CD4-positive, CD25-positive, alpha-beta regulatory T cell (primary cell): ENCODE measurements at places on chromosomes 7 and 10.
A peak's percentile ranks its signal among the peaks of the same experiment; 100 is the strongest.

DNA sequence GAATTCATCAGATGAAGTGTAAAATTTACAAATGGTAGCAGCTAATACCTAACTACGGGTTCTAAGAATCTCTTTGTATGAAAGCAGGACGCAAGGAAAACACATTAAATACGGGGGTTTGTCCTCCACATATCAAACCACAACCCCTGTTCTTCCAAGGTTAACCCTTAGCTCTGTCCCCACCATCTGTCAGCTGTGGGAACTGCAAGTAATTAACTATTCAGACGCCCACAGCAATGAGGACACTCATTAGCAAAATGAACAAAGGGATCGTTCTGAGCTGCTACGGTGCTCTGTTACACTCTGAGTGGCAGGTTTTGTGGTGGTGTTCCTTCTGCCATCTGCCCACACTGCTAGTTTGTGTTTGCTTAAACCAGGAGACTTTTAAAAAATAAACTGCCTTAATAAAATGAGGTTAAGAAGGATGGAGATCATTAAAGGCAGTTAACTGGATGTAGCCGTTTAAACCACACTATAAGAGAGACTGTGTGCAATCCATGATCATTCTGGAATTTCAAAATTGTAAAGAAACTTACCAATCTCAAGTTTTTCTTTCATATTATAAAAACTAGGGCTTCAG lies 51.4 kb downstream of the C10orf67 start:
- peak; percentile 14 for DNase-seq

- no peak for DNase-seq
These were observed 126.2 kb downstream of the PRPF18 start for GRCh38 chr10:13712837-13713581.

DNA sequence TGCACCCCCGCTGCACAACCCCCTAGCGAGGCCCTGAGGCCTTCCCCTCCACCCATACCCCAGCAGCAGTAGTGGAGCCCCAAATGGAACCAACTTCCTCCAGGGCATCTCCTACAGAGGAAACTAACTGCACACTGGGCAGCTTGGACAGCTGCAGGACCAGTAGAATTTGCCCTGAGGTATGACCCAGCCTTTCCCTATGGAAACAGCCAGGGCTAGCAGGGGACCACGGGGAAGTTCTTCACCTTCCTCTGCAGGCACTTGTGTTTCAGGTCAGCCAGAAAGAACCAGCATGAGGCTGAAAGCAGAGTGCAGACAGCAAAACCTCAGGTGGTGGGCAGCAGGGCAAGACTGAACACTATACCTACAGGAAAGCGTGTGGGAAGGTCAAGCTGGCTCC lies 5.7 kb upstream of the EEPD1 start:
- DNase-seq: no peak

- peak; percentile 39 for DNase-seq
These were observed 112.1 kb downstream of the LMBR1 start for GRCh38 chr7:156780724-156781455.

GRCh38 chr10:104472505-104472904 lies 118.9 kb downstream of the CFAP58 start:
- no peak for DNase-seq

DNA sequence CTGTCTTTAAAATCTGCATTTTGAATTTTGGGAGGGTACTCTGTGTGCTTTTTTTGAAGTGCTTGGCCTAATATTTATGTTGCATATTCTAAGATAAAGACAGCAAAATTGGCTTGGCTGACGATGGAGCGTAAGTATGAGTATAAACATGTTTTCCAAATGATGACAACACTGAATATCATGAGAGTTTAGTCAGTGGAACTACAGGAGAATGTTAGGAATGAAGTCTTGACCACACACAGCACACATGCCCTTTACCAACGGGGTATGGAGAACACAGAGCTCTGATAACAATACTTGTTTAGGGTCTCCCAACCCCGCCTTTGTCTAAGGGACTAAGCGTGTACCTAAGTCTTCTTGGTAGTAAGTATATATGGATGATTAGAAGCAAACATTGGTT lies 253.9 kb upstream of the FZD8 start:
- no peak for DNase-seq

DNA sequence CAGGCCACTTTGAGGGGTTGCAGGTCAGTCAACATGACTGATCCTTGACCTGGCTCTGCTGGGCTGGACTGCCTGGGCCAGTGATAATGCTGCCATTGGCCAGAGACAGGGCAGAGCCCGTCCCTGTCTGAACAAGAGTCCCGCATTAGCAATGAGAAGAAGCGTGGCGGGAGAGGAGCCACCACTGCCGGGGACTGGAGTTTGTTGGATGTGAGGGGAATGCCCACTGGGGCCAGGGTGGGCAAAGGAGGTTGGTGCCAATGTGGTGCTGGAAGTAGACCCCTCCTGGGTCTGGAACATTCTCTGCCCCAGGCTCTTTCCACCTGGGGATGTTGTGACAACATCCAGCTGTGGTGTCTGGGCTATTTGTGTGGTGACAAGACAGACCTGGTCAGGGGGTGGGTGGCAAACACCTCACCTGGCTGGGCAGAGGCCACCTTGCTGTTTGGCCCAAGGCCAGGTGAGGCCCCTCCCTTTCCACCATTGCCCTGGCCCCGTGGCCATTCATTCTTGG lies 7.6 kb downstream of the SAP25 start:
- DNase-seq: no peak

GRCh38 chr7:7792056-7792455 lies 73.6 kb upstream of the RPA3 start:
- no peak for DNase-seq

DNA sequence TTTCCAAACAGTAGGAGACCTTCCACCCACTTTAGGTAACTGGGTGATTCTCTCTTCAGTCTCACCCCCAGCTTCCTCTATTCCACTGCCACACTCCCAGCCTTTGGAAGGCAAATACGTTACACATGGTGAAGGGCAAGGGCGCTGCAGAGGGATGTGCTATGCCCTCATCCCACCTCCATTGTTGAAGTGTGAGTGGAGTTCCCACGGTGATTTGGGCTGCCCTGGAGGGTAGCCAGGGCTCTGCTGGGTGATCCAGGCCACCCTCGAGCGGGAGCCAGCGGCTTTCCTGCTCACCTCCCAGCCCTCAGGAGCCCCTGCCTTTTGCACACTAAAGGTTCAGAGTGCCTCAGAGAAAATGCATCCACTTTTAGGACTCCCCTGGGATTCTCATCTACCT lies 181.1 kb downstream of the ZMYND11 start:
- no peak for DNase-seq

DNA sequence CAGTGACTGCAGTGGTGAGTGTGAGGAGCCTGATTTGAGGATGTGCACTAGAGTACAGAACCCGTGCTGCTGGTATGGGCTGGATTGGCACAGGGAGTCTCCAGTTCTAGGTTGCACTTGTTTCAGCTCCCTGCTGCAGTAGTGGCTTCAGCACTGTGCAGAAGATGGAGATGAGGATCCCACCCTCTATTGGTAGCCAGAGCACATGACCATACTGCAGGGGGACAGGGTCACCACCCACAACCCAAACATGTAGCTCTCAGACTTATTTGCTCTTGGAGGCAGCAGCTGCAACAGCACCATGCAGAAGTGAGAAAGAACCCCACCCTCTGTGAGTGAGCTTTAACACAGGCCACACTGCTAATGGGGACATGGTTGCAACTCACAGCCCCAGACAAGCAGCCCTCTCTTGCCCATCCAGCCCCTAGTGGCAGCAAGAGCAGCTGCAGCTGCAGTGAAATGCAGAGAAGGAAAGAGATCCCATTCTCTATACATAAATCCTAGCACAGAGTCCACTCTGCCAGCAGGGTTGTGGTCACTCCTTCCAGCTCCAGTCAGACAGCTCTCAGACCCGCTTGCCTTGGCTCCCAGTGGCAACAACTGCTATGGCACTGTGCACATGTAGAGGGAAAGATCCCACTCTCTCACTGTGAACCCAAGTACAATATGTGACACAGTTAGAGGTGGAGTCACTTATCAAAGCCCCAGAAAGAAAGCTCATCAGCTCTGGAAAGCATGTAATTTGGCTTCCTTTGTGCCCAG lies 51.4 kb upstream of the SCIN start:
- DNase-seq: no peak

GRCh38 chr7:79118143-79118542 lies 335.3 kb downstream of the MAGI2 start:
- DNase-seq: no peak

- no peak for DNase-seq
These were observed 495.1 kb upstream of the POT1 start for GRCh38 chr7:125424721-125425120.

- DNase-seq: no peak
These were observed 9.6 kb downstream of the MYO1G start for GRCh38 chr7:44969049-44969700.

GRCh38 chr7:5695727-5696345 lies 85.6 kb downstream of the RNF216 start:
- no peak for DNase-seq

GRCh38 chr7:154914308-154914995 lies 88.5 kb downstream of the PAXIP1 start:
- no peak for DNase-seq

DNA sequence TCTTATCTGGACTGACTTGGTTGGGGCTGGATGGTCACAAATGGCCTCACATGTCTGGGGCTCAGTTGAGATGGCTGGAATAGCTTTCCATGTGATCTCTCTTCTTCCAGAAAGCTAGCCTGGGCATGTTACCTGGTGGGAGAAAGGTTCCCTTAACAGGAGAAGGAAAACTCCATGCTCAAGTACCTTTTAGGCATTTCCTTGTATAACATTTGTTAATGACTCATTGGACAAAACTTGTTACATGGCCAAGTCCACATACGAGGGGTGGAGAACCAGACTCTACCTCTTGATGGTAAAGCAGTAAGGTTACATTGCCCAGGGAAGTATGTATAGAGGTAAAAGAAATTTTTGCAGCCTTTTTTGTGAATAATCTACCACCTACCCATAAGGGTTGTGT lies 826.4 kb downstream of the LRMDA start:
- DNase-seq: no peak

DNA sequence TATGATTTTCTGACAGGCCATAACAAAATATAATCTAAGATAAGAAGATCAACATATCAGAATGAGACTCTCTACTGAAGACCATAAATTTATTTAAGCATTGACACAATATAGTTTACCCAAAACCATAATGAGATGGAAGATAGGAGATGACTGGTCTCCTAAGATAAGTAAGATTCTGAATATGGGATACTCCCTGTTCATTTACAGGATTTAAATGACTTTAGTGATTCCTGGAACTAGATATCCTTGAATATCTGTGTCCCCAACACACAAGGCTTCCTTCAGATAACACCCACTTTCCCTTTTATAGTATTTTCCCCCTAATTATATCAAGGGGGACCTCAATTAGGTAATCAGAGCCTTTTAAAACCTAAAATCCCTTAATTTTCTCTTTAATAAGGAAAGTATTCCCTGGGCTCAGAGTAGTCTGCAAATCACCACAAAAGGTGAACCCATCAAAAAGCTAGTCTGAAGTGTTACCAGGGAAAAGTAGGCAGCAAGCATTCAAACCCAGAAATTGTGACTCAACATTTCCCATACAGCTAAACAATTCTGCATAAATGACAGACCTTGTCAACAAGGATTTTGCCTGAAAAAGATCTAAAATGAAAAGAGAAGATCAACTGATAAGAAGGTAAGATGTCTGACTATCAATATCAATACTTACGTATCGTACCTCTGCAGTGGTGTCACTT lies 99.9 kb downstream of the CNOT4 start:
- DNase-seq: no peak

GRCh38 chr7:142111499-142111898 lies at the start of gene MGAM2:
Gene MGAM2, plus strand, starts transcription at chr7:142111718. Its CDS starts 5,156 bp downstream, at chr7:142116874.
- DNase-seq: no peak

- DNase-seq: no peak
These were observed 173.8 kb upstream of the PPP2R2D start for GRCh38 chr10:131726967-131727366.

GRCh38 chr10:72264536-72264935 lies 9.2 kb upstream of the DDIT4 start:
- DNase-seq: no peak

GRCh38 chr10:359762-360161 lies 224.5 kb downstream of the ZMYND11 start:
- DNase-seq: no peak

DNA sequence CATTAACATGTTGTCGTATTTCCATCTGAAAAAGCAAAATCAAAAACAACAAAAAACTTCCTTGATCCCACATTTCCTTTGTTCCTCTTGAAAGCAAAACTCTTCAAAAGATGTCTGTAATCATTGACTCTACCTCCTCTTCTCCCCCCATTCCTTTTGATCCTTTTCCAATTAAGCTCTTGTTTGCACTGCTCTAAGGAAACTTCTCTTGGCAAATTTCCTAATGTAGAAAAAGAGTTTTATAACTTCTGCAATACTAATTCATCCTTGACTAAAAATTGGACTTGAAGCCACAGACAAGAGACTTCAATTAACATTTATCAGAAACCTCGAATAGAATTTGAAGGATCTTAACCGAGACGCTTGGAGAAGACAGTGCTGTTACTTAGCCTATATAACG lies 317.1 kb upstream of the SEMA3C start:
- DNase-seq: no peak

DNA sequence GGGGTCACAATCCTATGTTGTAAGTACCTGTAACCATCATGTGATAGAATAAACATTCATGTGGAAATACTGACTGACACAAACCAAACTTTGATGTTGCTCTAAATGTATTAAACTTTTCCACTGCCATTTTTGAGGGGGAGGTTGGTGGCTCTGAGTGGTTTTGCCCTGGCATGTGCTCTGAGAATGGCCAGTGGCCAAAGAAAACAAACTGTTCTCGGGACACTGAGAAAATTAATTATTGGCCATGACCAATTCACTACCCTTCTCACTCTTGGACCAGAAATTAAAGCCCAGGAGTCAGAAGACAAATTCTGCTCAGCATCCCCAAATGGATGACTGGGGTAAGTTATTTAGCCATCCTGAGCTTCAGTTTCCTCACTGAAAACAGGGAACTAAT lies 195.9 kb downstream of the XPNPEP1 start:
- no peak for DNase-seq

DNA sequence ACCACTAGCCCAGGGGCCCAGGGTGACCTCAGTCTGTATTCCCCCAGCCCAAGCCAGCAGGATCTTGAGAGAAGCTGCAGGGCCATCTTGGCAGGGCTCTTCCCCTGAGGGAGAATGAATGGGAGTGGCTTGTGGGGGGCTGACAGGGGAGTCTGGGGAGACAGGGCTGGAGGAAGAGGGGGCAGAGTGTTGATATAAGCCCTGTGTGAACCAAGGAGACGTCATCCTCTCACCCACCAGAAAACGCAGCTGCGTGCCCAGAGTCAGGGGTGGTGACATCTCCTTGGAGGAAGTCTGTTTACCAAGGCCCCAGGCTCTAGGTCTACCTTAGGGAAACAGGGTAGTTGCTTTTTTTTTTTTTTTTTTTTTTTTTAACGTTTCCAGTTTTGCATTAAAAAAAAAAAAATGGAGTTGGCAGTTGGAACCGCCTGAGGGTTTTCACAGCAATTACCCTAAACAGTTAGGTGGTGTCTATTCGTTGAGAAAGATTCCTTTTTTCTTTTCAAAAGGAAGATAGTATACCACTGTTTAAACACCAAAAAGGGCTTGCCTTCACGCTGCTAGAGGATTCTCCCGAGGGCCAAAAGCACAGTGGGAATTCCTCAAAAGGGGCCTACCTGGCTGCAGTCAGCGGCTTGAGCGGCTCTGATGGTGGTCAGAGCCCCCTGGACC lies 113.8 kb downstream of the PRPF18 start:
- DNase-seq: no peak
